Activated CD8-positive, alpha-beta memory T cell treated with anti-CD3 and anti-CD28 coated beads for 36 hours (primary cell): ENCODE measurements at places on chromosomes 6 and 20. TPM values are rescaled to one million over a fixed set of nuclear protein-coding genes. Genes with fewer than 3 reads are reported as not detected.

Gene GINS1
- 32.9 TPM for total RNA-seq

Gene FOXQ1
- total RNA-seq: not detected

Gene HSP90AB1
- total RNA-seq: 2,390 TPM

Gene TULP1
- total RNA-seq: not detected

Gene NT5E
- 12.9 TPM for total RNA-seq

Gene ZNF391
- total RNA-seq: 3.8 TPM

Gene ULBP3
- 0.78 TPM for total RNA-seq

Gene ANKRD6
- 4.7 TPM for total RNA-seq

Gene ALDH8A1
- total RNA-seq: 0.84 TPM

Gene NR2E1
- not detected for total RNA-seq

Gene GNRH2
- 0.75 TPM for total RNA-seq
